ENCODE measurements at places on chromosomes 4 and X.
A peak's percentile ranks its signal among the peaks of the same experiment; 100 is the strongest.

- no peak for DNase-seq
These were observed 91.4 kb downstream of the BCOR start for GRCh38 chrX:40006106-40007017.

DNA sequence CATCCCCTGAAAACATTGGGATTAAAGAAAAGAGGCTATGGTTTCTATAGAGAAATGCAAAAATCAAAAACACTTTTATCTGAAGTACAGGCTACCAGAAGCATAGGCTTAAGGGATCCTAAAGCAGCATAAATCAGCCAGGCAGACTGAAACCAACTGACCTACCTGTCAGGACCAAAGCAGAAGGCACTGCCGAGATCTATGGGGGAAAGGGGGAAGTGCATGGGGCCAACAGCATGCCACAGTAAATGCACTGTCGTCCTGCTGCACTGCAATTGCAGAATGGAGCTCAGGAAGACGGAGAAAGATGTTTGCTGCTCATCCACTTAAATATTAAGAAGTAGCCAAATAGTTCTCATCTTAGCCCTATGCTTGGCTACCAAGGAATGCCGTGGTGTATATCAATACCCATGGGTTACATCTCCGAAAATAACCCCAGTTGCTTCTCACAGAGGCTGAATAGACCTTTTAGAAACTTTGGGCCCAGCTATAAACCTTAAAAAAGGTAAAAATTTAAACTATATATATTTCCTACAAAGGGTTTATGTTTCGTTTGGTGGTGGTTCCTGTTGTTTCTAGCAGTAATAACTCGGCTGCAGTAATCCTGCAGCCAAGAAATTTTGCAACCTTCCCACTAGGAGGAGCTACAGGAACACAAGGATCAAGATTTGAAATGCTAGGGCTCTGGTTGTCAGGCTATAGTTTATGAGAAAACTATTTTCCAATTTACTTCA, 312.2 kb upstream of the DIAPH2 start:
- DNase-seq, result no peak

- no peak for DNase-seq
These were observed 66.9 kb upstream of the CAPN6 start for GRCh38 chrX:111337067-111337637.

DNA sequence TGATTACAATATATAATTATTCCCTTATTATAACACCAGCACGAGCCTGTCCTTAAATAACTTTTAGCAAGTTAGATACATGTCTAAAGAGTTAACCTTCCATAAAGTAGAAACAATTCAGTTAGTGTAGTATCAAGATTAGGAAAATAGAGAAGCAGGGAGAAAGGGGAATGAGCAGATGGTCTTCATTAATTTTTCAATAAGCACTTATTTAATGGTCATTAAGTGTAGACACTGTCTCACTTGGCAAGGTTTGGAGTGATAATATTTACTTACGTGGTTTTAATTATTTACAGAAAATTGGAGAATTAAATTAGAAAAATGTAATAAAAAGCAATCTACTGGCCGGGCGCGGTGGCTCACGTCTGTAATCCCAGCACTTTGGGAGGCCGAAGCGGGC, 99.7 kb downstream of the PDS5A start:
- no peak for DNase-seq

DNA sequence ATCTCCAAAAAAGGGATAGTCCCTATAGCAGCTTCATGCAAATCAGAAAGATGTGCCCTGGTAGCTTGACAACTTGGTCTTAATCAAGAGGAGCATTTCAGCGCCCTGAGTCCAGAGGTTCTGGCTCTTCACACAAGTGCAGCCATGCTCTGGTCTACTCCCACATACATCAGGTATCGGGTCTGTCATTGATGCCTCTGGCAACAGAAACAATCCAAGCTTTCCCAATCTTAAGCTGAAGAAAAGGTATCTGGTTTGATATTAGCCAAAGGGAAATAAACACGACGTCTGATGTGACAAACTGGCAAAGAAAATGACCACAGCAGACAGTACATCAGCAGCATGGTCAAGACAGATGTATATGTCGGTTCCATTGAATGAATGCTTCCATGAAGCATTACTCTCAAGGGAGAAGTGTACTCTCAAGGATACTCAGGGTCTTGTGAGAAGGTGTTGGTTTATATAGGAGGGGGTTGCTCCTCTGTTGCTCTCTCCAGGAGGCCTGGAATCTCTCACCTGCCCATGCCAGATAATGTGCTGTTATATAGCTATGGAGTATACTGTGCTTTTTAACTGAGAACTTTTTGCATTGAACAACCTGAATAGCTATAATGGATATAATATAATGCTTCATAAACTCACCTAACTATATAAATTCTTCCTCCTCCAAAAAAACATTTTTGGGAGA, 879.6 kb upstream of the PCDH10 start:
- no peak for DNase-seq

- DNase-seq, result no peak
These were observed at the start of gene GABRQ for GRCh38 chrX:152637649-152638442. Gene GABRQ, plus strand, starts transcription at chrX:152637895. Its CDS starts 308 bp downstream, at chrX:152638203.

DNA sequence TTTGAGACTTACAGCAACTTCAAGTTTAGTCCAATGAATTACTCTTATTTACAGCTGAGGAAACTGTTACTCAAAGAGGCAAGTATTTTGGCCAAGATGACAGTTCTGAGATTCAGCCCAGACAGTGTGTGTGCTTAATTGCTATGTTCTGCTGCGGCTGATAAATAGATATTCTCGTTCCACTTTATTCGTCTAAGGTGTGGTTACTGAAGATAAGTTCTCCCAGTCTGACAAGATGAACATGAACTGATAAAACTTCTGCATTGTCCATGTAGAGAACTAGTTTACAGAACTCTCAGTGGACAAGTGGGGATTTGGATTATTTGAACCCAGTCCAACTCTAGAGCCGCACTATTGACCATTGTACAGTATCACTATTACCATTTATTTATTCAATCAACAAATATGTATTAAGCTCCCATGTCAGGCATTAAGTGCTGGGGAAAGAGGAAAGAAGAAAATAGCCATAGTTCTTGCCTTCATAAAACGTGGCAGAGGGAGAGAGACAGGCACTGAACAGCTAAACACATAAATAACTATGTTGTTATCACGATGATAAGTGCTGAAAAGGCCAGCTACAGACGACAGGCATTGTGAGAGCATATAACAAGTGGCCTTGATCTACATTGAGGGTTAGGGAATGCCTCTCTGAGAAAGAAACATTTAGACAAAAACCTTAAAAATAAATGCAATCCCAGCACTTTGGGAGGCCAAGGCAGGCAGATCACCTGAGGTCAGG, 4.0 kb upstream of the DHX15 start:
- no peak for DNase-seq

GRCh38 chr4:81688085-81688484, 216.4 kb upstream of the RASGEF1B start:
- DNase-seq, result no peak

GRCh38 chrX:122626871-122627270, 557.2 kb upstream of the GRIA3 start:
- DNase-seq, result no peak

GRCh38 chr4:78638337-78639172, 87.0 kb downstream of the ANXA3 start:
- DNase-seq, result no peak

DNA sequence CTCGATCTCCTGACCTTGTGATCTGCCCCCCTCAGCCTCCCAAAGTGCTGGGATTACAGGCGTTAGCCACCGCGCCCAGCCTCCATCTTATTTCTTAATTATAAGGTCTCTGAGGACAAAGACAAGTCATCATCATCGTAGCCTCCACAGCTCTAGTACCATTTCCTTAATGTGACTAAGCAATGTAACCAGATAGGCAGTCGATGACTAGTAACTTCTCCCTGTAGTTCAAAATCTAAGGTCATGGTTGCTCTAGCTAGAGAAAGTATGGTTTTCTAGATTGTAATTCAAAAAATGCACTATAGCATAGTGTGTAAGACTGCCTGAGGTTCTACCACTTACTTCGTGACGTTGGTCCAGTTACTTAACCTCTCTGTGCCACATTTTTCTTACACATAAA, 6.9 kb downstream of the SLC39A8 start:
- no peak for DNase-seq

DNA sequence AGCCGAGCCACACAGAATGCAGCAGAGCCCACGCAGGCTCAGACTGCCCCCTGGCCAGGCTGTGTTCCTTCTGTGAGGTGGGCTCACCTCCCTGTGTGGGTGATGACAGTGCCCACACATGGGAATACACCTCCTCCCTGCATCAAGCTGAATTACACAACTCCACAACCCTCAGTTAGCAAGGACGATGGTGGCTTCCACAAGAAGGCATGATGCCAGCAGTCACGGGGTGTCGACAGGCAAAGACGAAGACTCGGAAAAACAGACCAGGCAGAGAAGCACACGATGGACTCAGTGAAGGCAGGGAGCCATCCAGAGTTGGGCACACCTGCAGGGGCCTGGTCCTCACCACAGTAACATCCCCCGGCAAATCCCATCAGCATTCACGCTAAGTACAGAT, 12.1 kb downstream of the LETM1 start:
- DNase-seq, result no peak

DNA sequence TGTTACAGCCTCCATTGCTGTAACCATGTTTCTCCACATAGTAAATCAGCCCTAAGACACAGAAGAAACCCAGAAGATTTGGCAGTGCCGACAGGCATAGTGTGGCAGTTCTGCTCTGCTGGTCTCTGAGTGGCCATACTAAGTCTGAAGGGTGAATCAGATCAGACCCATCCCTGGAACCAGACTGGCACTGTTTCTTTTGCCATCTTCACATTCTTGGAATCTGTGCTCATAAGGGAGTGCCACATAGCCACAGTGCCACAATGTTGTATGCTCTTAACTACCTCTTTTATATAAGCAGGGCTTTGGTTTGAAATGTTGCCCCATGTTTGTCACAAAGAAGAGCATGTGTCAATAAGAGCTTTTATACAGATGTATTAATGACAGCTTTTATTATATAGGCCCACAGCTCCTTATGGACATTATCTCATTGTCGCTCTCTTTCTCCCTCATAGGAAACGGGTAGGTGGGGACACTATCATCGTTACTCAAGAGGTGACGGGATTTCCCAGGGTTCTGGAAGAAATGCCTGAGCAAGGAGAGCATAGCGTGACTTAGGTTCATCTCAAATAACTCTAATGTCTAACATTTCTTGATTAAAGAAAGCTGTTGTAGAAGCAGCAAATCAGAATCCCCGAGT, 128.2 kb downstream of the CBR4 start:
- DNase-seq, result no peak

DNA sequence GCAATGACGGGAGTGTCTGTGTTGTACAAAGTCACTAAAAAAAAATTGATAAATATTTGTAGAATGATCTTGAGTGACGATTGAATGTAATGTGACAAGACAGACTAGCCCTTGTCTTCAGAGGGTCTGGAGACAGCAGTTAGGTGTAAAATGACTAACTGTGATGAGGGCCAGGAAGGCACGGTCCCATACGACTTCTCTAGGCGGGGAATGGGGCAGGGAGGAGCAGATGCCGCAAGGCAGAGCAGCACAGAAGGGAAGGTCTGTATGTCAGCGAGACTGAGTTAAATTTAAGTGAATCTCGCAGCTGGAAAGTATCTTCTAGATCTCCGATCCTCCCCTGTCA, 405 bp downstream of the CENPE start:
- no peak for DNase-seq

DNA sequence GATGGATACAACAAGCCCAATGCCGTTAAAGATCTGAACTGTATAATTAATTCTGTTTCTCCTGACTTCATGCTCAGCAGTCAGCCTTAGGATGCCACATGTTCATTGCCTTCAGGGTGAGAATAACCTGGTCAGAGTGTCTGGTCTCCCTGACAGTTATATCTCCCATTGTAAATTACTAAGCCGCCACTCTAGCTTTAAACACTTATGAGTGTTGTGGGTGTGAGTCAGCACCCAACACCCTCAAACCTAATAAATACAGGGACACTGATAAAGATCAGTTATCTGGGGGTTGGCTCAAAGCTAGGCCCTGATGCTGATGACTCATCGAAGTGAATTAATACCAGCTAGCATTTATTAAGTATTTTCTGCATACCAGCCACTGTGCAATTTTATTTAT, 64.9 kb upstream of the DYNLT3 start:
- no peak for DNase-seq

GRCh38 chr4:107183155-107183774, 147.2 kb upstream of the DKK2 start:
- DNase-seq, result no peak

GRCh38 chr4:158016511-158016910, 156.3 kb downstream of the GASK1B start:
- no peak for DNase-seq

DNA sequence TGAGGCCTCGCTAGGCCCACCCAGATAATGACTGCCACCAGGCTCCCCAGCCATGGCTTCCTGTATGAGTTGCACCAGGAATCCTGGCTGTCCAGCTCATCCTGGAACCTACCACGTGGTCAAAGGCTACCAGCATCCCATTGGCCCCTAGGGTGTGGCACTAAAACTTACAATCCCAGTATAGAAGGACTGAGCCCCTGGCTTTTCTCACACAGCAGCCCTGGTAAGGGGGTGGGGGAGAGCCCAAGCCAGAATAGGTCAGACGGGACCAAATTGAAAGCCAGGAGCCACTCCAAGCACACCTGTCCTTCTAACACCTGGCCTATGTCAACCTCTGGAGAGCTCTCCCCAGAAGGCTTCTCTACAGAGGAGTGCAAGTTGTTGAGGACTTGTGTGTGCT, 269.3 kb upstream of the AGTR2 start:
- no peak for DNase-seq

DNA sequence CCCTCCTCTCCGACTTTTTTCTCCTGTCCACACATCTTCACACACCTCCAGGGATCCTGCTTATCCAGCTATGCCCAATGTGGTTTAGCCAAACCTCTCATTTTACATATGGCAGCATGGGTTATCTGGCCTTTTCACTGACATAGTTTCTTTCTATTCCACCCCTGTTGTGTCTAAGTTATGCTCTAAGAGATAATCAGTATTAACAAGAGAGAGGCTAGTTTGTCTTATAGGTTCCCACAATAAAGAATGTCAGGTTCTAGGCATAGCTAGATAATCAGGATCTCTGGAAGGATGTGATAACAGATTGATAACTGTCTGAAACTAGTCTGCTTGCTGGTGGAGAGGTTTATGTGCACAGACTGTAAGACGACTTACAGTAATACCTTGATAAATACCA, 7.7 kb upstream of the GALNT7 start:
- no peak for DNase-seq

GRCh38 chr4:123555233-123555806, 158.7 kb downstream of the SPRY1 start:
- peak; percentile 75 for DNase-seq

GRCh38 chr4:129428454-129428853, 332.5 kb downstream of the C4orf33 start:
- no peak for DNase-seq

DNA sequence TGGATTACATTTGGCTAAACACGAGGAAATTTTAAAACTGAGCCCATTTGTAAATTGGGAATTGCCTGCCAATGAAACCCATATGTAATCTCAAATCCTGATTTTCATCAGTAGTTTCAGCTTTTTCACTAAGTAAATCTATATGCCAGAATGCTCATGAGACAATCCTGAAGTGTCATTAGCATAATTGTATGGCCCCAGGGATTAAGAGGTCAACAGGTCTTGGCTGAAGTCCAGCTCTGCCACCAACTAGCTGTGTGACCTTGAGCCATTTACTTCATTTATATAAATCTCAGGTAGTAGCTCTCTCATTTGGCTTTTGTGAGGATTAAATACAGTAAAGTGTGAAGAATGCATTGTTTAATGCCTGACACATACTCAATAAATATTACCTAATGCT, 320.5 kb upstream of the EMCN start:
- DNase-seq, result no peak

All from thoracic aorta (tissue), 2 donors.